Lung (tissue), 17 donors: ENCODE measurements at places on chromosomes 1 and 21. TPM values are rescaled to one million over a fixed set of nuclear protein-coding genes. Genes with fewer than 3 reads are reported as not detected.

DNA sequence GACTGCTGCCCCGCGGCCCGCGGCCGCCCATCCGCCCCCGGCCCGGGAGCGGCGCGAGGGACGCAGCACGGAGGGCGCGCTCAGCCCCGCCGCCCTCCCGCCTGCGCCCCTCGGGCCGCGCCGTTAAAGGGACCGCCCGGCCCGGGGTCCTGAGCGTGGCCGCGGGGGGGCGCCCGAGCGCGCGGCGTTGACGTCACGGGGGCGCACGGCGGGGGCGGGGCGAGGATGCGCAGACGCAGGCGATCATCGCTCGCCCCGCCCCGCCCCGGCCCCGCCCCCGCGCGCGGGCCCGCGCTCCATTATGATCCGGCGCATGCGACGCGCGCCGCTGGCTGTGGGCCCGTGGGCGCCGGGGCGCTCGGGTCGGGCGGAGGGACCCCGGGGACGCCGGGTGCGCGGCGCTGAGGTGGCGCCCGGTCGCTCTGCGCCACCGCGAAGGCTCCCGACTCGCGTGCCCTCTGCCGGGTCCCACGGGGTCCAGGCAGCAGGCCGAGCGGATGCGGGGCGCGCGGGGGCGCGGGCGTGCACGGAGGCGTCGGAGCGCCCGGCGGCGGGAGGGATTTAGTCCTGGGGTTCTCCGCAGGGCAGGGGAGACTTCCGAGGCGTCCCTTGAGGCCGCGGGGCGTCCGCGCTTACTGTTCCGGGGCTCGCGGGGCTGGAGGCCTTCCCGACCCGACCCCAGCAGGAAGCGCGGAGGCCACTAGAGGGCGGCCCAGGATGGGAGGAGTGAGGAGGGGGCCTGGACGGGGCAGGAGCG, at the start of gene DVL1:
Gene DVL1, minus strand, starts transcription at position 163 of the 757 bp plus-strand sequence. CDS start 353 bp downstream, outside the sequence.
- H3K27ac ChIP-seq: peak within 1 kb of the TSS; percentile 86
- peak; percentile 79 for DNase-seq
- H3K36me3 ChIP-seq: peaks cover 7% of the 10 kb centered on the region

- no peaks in the 10 kb centered on the region for H3K36me3 ChIP-seq
- DNase-seq: no peak
- H3K27ac ChIP-seq: no peak overlapping the region
- no peaks in the 10 kb centered on the region for H3K4me1 ChIP-seq
- H3K4me3 ChIP-seq: no peak overlapping the region
These were observed 39.6 kb downstream of the RSPH1 start for GRCh38 chr21:42456457-42456856.

The DMBX1 gene
- total RNA-seq: not detected

The CNR2 gene
- total RNA-seq: 0.46 TPM

The FCRLB gene
- total RNA-seq: 0.86 TPM

DNA sequence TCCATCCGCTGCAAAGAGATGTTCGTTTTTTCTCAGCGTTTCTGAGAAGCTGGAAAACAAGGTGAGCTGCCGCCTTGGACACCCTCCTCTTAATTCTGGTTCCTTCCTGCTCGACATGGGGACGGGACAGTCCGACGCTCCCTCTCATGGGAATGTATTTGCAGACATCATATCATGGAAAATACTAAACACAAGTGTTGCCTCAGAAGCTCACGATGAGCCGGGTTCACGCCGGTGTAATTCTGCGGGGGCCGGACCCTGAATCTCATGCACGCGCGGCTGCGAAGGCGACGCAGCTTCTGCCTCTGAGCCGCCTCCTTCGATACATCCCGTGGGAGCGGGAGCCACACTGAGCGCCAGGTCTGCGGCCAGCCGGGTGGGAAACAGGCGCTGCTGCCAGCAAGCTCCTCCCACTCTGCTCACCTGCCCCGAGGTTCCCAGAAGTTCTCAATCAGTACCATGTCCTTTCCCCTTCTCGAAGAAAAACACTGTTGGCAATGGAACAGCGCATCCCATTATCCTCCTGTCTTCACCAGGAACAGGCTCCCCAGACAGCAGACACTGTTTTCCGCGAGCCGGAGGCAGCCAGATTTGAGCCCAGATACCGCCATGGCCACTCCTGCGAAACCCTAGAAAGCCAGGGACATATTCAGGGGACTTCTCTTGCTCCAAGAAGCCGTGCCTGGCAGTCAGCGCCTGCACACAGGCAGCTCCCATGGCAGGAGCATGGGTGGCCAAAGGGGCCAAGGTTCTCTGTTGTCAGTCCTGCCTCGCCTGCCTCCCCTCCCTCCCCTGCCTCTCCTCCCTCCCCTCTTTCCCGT, 98.0 kb downstream of the WDR4 start:
- no peaks in the 10 kb centered on the region for H3K36me3 ChIP-seq
- H3K27me3 ChIP-seq: peaks cover 16% of the 10 kb centered on the region
- no peak overlapping the region for H3K4me3 ChIP-seq

DNA sequence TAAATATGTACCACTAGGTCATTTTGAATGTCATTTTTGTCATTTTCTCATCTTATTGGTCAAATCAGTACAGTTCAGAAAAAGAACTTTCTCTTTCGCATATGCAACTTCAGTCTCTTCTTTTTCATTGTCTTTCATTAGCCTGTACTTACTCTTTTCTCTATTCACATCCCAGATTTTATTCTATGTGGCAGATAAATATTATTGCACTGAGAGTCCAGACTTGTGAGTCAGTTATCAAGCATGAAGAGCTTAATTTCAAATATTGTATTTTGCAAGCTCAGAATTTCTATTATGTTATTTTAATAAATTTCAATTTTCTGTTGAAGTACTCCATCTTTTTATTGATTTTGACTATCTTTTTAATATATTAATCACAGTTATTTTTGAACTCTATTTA, 105.2 kb upstream of the PALMD start:
- DNase-seq: no peak
- H3K27me3 ChIP-seq: no peaks in the 10 kb centered on the region
- H3K4me1 ChIP-seq: no peaks in the 10 kb centered on the region
- no peak overlapping the region for H3K27ac ChIP-seq
- H3K36me3 ChIP-seq: no peaks in the 10 kb centered on the region
- no peak overlapping the region for H3K4me3 ChIP-seq

The TMPRSS15 gene
- total RNA-seq: not detected

The TNFRSF9 gene
- 0.64 TPM for total RNA-seq

DNA sequence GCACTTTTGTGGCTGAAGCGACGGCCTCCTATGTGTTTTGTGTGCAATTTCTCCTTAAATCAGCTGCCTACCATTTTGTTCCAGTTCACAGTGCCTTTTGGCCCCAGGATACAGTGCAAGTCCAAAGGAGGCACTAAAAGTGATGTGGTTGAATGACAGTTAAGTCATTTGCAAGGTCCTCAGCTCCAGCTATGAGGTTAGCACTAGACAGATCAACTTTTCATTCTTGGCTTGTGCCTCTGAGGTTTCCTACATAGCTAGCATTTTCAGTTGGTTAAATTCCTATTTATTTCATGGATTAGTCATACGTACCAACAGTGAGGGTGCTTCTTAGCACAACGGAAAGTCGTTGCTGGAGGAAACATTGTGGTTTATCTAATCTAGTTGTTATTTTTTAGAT, 59.3 kb upstream of the NTPCR start:
- no peak overlapping the region for H3K27ac ChIP-seq
- H3K27me3 ChIP-seq: no peaks in the 10 kb centered on the region
- H3K4me3 ChIP-seq: no peak overlapping the region

The PTPRU gene
- 55.3 TPM for total RNA-seq

DNA sequence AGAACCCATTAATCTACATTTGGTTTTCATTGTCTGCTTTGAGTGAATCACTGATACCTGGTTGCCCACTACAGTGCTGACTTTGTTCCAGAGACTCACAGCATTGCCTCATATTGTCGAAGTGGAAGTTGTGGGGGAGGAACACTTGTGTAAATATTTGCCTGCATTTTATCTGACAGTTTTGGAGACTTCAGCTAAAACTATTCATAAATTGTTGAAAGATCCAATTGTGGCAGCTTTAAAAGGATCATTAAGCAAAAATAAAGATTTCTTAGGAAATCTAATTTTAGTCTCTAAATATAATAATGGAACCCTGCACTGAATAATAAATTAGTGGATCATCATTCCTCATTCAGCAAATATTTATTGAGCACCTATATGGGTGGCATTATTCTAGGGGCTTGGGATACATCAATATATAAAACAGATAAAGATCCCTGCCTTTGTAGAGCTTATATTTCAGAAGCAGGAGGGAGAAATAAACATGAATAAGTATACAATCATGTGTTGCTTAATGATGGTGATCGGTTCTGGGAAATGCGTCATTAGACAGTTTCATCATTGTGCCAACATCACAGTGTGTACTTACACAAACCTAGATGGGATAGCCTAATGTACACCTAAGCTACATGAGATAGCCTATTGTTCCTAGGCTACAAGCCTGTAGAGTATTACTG, 73.5 kb downstream of the OSBPL9 start:
- no peaks in the 10 kb centered on the region for H3K36me3 ChIP-seq
- no peak overlapping the region for H3K27ac ChIP-seq
- no peaks in the 10 kb centered on the region for H3K27me3 ChIP-seq
- no peak overlapping the region for H3K4me3 ChIP-seq
- no peaks in the 10 kb centered on the region for H3K4me1 ChIP-seq

GRCh38 chr1:2049718-2050431, at the start of gene PRKCZ:
Gene PRKCZ, plus strand, starts transcription at chr1:2050411. Its CDS starts 220 bp downstream, at chr1:2050631.
- peaks cover 9% of the 10 kb centered on the region for H3K4me1 ChIP-seq
- peak; percentile 83 for DNase-seq
- no peaks in the 10 kb centered on the region for H3K27me3 ChIP-seq
- no peaks in the 10 kb centered on the region for H3K36me3 ChIP-seq
- H3K27ac ChIP-seq: no peak within 1 kb of the TSS
- peak within 1 kb of the TSS; percentile 60 for H3K4me3 ChIP-seq

DNA sequence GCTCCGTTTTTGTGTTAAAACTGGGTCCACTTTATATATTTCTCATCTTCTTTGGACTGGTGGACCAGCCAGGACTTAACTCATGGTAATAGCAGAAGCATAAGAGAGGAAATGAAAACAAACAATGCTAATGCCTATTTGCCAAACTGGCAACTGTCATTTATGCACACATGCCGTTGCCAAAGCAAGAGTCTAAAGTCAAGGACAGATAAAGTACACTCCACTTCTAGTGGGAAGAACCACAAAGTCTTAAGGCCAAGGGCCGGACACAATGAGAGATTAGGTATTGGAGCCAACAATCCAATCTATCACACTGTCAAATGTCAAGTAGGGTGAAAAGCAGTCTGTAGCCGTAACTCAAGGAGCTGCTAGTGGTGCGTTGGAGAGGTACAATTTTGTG, 157.7 kb downstream of the LYPLAL1 start:
- DNase-seq: no peak
- no peak overlapping the region for H3K27ac ChIP-seq
- H3K4me1 ChIP-seq: no peaks in the 10 kb centered on the region
- H3K27me3 ChIP-seq: no peaks in the 10 kb centered on the region
- no peaks in the 10 kb centered on the region for H3K36me3 ChIP-seq

- DNase-seq: no peak
- H3K4me1 ChIP-seq: no peaks in the 10 kb centered on the region
- no peak overlapping the region for H3K4me3 ChIP-seq
- H3K36me3 ChIP-seq: no peaks in the 10 kb centered on the region
- H3K27ac ChIP-seq: no peak overlapping the region
- no peaks in the 10 kb centered on the region for H3K27me3 ChIP-seq
These were observed 82.5 kb downstream of the NPHP4 start for GRCh38 chr1:5909576-5910275.

- H3K27ac ChIP-seq: no peak overlapping the region
- DNase-seq: no peak
- no peak overlapping the region for H3K4me3 ChIP-seq
- no peaks in the 10 kb centered on the region for H3K27me3 ChIP-seq
- peaks cover 6% of the 10 kb centered on the region for H3K4me1 ChIP-seq
These were observed 27.0 kb downstream of the TRIM11 start for GRCh38 chr1:228379666-228380065.

GRCh38 chr1:245014247-245015029, 140.3 kb upstream of the KIF26B start:
- H3K27ac ChIP-seq: no peak overlapping the region
- H3K27me3 ChIP-seq: no peaks in the 10 kb centered on the region
- DNase-seq: no peak
- H3K4me3 ChIP-seq: no peak overlapping the region
- peaks cover 3% of the 10 kb centered on the region for H3K36me3 ChIP-seq

The PM20D1 gene
- 0.28 TPM for total RNA-seq

DNA sequence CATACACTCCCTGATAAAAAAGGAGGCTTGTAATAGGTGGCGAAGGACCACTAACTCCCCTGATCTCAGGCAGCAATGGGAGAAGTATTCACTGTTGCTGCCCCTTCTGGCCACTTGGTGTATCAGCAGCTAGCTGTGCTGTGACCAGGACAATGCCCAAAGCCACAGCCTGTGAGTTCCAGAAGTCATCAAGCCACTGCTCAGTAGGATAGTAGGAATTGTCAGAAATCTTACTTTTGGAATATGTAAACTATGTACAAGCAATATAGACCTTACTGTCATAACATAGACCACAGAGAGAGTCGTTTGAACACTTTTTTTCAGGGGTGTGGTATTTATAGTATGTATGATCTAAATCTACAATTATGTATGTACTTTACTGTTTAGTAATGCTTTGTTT, 248.3 kb upstream of the CAMK1G start:
- H3K27me3 ChIP-seq: no peaks in the 10 kb centered on the region
- DNase-seq: no peak
- H3K4me3 ChIP-seq: no peak overlapping the region
- H3K36me3 ChIP-seq: no peaks in the 10 kb centered on the region
- H3K4me1 ChIP-seq: no peaks in the 10 kb centered on the region
- H3K27ac ChIP-seq: no peak overlapping the region

GRCh38 chr1:223609066-223609465, 56.4 kb downstream of the CAPN8 start:
- no peak overlapping the region for H3K27ac ChIP-seq
- H3K27me3 ChIP-seq: no peaks in the 10 kb centered on the region
- no peaks in the 10 kb centered on the region for H3K36me3 ChIP-seq

The RIPK4 gene
- total RNA-seq: 21.6 TPM

DNA sequence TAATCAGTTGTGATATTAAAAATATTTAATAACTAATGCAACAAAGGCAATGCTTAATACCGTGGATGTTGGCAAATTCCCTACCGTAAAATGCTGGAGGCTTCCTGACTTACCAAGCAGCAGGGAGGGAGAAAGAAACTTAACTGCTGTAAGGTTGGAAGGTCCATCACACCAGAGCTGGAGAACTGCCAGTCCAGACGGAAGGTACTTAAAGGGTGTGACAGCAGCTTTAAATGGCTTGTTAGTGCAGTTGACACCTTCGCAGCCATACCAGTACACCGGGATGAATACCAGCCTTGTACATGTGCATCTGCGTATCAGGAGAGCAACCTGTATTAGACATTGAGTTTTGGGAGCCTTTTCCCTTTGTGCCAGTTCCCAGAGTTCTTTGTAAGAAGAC, 269.5 kb upstream of the NCAM2 start:
- H3K27ac ChIP-seq: no peak overlapping the region
- H3K36me3 ChIP-seq: no peaks in the 10 kb centered on the region
- H3K27me3 ChIP-seq: no peaks in the 10 kb centered on the region
- H3K4me1 ChIP-seq: no peaks in the 10 kb centered on the region
- H3K4me3 ChIP-seq: no peak overlapping the region

The XCL1 gene
- total RNA-seq: 0.43 TPM
